ENCODE measurements at places on chromosomes 2 and 18.

DNA sequence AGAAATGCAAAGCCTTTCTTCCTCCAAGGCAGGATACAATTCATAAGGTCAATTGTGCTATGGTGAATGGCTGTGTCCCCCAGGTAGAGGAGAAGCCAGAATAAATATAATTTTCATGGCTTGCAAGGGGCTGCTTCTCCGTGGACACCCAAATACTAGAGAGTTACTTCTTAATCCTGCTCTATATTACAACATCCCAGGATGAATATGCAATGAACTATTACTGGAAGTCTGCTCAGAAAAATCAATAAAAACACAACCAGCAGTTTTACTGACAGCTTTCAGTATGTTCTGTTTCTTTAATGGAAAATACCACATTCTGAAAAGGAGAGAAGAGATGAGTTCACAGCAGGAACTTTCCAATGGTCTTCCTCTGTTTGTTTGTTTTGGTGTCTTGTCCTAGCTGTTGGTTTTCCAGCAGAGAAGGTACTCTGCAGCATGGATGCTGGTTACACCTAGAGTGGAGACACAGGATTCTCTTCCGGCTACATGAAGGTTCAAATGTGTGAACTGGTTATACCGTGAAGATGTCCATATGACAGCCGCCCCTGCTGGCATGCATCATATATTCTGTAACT is 213.0 kb downstream of the PID1 start:
- DNase-seq, result no peak

- no peak for DNase-seq
These were observed 88.9 kb upstream of the SERPINE2 start for GRCh38 chr2:224127871-224128501.

- DNase-seq, result no peak
These were observed 397.3 kb downstream of the SOX11 start for GRCh38 chr2:6089474-6089873.

GRCh38 chr18:46034230-46034629 is 37.8 kb downstream of the PSTPIP2 start:
- no peak for DNase-seq

DNA sequence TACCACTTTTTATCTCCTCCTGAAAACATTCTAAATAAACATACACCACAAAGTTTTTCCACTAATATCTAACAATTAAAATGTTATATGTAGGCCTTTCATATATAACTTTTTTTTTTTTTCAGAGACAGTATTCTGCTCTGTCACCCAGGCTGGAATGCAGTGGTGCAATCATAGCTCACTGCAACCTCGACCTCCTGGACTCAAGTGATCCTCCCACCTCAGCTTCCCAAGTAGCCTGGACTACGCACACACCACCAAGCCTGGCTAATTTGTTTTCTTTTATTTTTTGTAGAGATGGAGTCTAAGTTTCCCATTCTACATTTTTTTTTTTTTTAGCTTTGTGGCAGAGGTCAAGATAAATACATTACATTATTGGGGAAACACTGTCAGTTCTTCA is 1612.6 kb upstream of the NXPH2 start:
- no peak for DNase-seq

GRCh38 chr2:232883116-232883721 is 13.2 kb downstream of the SNORC start:
- DNase-seq, result no peak

DNA sequence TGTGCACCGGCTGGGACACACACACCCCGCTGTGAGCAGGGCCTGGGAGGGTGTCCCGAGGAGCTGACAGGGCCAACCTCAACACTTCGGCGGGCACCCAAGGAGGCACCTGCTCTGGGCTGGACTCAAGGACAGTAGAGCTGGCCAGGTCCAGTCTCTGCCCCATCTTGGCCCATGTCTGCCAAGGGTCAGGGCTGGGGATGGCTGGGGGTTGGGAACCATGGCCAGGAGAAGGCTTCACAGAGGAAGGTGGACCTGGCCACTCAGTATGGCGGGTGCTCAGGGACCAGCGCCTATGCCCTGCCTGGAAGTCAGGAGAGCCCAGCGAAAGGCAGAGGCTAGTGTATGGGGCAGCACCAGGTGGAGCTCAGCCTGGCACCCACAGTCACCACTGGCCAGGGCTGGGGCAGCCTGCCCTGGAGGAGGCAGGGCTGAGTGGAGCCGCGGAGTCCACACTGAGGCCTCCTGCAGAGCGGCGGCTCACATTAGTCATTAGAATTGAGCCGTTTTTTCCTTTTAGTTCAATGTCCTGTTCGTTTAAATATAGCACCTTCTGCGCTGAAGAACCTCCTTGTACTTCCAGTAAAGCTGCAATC is 4.2 kb downstream of the ERFE start:
- no peak for DNase-seq

DNA sequence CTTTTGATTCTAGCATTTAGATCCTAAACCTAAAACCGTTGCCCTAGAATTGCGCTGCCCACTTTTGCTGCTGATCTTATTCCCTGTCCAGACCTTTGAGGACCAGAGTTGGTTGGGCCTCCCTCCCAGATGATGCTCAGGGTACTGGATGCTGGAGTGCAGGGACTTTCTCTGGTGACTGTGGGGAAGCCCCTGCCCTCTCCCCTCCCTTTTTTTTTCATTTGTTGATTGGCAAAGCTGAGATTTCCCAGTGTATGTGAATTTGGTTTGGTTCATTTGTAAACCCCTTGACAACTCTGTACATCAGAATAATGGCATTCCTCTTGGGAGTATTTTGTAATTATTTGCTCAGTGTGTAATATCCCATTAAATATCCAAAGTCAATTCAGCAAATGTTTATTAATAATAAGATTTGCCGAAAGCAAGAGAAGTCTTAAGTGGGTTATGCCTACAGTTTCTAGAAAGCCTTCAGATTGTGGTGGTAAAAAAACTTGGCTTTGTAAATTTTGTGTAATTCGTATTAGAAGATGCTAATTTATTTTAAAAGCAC is 28.3 kb downstream of the RAB31 start:
- DNase-seq, result no peak

DNA sequence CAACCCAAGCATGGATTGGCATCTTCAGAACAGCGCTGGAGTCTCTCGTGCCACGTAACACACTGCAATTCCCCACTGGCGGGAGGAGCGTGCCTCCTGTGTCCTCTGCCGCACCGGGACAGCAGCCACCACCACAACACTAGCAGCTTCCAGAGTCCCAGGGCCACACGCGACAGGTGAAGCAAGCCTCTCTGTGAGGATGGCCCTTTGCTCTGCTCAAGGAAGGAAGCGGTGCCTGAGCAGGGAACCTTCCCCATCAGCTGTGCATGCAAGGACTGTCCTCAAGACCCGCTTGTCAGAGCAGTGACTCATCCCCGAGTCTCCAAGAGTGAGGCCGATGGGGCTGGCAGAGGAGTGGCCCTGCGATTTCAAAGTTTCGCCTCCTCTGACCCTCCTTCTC is 44.0 kb downstream of the TTC32 start:
- DNase-seq, result no peak

DNA sequence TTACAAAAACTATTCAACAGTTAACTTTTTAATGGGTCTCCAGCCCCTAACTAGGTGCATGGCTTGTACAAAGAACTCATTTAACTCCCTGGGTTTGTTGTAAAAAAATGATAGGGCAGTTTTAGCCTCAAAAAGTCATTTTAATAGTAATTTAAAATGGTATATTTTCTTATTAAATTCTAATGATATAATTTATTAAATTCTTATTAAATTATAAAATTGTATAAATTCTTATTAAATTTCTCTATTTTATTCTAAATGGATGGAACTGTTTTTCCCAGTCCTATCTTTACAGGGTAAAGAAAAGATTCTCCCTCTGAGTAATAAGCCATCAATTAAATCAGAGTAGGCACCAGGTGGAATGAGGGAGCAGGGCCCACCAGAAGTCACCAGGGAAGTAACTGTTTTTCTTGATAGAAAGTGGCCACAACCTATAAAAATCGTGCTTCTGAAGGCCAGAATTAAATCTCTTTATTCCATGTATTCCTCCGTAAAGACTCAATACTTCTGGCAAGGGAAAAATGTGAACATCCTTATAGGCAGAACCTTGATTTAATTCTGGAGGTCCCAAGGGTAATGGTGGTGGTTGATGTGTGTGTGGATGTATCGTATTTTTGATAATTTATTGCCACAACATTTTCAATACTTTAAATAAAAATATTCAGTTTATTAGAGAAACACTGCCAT is 814 bp downstream of the FKBP7 start:
- no peak for DNase-seq

DNA sequence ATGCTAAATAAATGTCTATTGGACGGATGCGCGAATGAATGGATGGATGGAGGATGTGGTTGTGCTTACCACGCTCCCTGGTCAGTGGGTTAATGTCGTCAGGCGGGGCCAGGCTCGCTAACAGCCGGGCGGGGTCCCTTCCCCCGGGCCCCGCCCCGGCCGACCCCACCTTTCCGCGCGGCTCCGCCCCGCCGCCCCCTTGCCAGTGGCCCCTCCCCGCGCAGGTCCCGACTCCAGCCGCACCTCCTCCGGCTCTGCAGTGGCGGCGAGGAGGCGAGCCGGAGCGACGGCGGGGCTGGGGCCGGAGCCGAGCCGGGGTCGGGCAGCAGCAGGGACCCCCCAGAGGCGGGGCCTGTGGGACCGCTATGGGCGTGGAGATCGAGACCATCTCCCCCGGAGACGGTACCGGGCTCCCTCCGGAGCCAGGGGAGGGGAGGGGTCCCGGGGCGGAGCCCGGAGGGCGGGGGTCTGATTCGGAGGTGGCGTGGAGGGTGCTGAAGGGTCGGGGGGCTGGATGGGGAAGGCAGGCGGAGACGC is at the start of gene FKBP1B:
Gene FKBP1B, plus strand, starts transcription at position 257 of the 537 bp plus-strand sequence. Its CDS starts 109 bp downstream, at position 366.
- DNase-seq, result peak; percentile 47

DNA sequence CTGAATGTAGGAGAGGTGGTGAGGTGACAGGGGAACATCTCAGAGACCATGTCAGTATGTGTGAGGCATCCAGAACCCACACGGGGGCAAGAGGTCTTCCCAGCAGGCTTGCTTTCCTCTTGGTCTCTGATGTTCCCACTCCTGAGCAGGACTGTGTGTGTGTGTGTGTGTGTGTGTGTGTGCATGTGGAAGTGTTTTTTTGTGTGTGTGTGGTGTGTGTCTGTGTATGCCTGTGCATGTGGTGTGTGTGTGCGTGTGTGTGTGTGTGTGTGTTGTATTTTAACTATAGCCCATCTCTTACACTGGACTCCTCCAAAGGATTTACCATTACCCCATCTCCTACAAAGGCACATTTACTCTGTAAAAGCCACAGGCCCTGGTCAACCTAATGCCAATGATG is 40.4 kb downstream of the SLC4A5 start:
- no peak for DNase-seq

DNA sequence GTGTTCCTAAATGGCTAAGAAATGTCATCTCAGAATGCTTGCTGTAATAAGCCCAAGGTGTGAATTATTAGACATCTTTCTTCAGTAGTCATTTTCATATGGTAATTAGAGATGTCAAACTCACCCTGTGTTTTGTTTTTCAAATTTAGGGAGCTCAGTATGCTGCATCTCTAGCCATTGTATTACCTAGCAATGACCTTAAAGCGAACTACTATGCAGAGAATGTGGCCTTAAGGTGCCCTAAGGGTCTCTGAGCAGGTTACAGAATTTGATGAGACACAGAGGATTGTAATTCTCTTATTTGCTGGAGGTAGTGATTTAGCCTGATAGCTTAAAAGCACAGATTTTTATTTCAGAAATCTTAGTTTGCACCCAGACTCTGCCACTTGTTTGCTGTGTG is 1052.6 kb upstream of the DDX18 start:
- DNase-seq, result no peak

GRCh38 chr18:42798606-42799170 is 316.8 kb downstream of the RIT2 start:
- DNase-seq, result no peak

- DNase-seq, result no peak
These were observed 5.8 kb upstream of the ONECUT2 start for GRCh38 chr18:57429167-57430078.

- no peak for DNase-seq
These were observed 139.8 kb downstream of the LTBP1 start for GRCh38 chr2:33086400-33087015.

GRCh38 chr2:8870441-8870840 is 33.0 kb upstream of the KIDINS220 start:
- no peak for DNase-seq

- DNase-seq, result no peak
These were observed 56.5 kb downstream of the TPGS2 start for GRCh38 chr18:36772241-36772723.

- DNase-seq, result no peak
These were observed 66.8 kb upstream of the FZD7 start for GRCh38 chr2:201966691-201967438.

DNA sequence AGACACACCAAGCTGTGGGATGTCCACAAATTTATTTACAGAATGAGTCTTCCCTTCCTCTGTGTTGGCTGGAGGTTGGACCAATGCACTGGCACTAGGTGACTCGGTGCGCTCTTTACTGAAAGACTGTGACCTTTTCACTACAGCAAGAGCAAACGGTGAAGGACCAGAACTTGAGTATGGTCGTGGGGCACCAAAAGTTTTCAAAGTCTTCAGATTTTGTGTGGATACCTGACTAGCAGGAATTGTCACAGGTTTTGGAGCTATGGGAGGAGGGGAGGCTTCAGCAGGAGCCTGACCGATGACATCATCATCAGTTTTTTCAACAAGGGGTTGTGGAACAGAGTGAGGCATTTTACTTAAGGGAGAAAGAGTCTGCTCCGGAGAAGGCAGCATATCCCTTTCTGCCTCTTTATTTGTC is 73.0 kb upstream of the GRB14 start:
- DNase-seq, result no peak

- no peak for DNase-seq
These were observed 63.4 kb upstream of the ARHGAP28 start for GRCh38 chr18:6666012-6666685.

DNA sequence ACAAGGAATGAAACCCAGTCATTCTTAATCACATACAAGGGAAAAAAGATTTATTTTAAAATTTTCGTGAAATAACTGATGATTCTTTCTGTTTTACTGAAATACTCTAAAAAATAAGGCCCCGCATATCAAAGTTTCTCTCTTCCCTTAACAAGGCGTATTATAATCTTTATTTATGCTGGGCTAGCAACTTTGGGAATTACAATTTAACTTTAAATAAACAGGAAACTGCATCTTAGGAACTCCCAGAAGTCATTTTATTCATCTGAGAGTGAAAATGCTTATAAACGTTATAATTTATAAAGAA is 166.7 kb downstream of the TCF4 start:
- no peak for DNase-seq

- DNase-seq, result no peak
These were observed 261.4 kb downstream of the MEIS1 start for GRCh38 chr2:66696374-66696773.

GRCh38 chr18:49016648-49017539 is 66.1 kb upstream of the SMAD7 start:
- DNase-seq, result no peak

- DNase-seq, result no peak
These were observed 5.5 kb downstream of the COL6A3 start for GRCh38 chr2:237408335-237409000.

GRCh38 chr2:241598061-241598460 is 38.9 kb downstream of the THAP4 start:
- no peak for DNase-seq

- no peak for DNase-seq
These were observed 44.3 kb downstream of the MAP3K20 start for GRCh38 chr2:173119944-173120343.

All from KBM-7 (cell line).